HFF-Myc (cell line): ENCODE measurements at places on chromosomes 5 and 9.

GRCh38 chr5:80069918-80070318 is 34.8 kb downstream of the THBS4 start:
- DNase-seq: no peak

DNA sequence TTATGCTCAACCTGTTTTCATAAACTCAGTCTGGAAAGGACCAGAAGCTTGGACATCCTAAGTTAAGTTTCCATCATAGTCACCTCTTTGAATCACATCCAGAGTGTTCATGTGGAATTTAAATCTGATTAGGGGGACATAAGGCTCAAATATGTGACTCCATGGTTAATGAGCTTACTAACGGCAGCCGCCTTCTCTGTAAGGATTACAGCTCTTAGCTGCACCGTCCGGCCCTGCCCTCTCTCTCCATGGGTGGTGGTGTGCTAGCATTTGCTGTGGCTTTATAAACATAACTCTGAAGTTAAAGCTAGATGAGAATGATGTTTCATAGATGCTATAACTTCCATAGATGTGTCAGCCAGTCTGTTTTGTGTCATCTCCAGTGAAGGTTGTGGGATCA is 156.5 kb downstream of the TRIO start:
- DNase-seq: no peak

DNA sequence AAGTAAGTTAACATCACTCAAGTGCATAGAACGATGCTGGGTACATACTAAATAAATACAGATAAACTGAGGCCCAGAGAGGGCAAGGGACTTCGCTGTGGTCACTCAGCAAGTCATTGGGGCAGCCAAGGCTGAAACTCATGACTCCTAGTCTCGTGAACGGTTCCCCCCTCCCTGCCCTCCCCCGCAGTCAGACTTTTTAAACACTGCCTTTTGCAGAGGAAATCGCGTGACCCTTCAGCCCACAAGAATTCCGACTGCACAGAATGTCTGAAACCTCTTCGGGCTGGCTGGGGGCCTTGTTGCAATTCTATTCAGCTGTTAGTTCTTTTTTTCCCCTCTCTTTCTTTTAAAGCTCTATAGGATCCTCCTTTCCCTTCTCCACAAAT is 28.1 kb downstream of the NEK6 start:
- DNase-seq: peak; percentile 72

DNA sequence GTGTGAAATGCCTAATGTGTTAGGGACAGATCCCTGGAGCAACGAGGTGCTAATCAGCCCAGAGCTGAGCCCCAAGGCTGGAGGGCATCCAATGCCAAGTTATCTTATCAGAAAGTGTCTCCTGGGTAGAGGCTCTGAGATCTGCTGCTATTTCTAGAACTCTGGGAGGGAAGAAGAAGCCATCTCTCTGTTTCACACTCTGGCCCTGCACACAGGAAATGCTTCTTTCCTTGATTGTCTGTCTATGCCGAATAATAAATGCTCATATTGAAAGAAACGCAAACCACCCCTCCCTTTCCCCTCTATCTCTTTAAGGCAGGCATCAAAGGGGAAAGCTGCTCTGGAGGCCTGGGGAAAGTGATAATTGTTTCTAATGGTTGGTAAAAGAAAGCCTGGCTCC is 166.7 kb downstream of the PAPPA start:
- DNase-seq: no peak

- no peak for DNase-seq
Measured at GRCh38 chr9:4955836-4956235, 29.2 kb upstream of the JAK2 start.

GRCh38 chr9:385818-386398 is 171.2 kb downstream of the DOCK8 start:
- peak; percentile 25 for DNase-seq

- peak; percentile 81 for DNase-seq
Measured at GRCh38 chr9:21789541-21790037, 12.8 kb upstream of the MTAP start.

GRCh38 chr5:173323106-173323798 is 5.0 kb downstream of the STC2 start:
- DNase-seq: no peak

GRCh38 chr9:112884101-112884500 is 6.6 kb downstream of the SLC46A2 start:
- no peak for DNase-seq

GRCh38 chr5:56962286-56962685 is 10.4 kb upstream of the MIER3 start:
- DNase-seq: no peak

GRCh38 chr9:86077276-86077675 is 22.1 kb downstream of the GOLM1 start:
- DNase-seq: no peak

DNA sequence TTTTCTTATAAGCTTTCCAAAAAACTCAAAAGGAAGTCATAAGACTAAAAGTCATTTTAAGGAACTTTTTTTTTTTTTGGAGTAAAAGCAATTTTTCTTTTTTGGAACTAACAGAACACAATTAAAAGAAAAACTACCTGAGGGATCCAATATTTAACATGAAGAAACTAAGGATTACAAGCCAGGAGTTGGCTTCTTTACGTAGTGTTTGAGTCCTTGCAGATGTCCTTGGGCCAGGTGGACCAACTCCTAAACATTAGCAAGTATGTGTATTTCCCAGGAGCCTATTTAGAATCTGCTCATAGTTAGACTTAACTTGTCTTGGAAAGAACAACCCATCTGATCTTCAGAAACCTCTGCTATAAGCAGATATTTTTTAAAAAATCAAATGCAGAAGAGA is 154.1 kb upstream of the EFNA5 start:
- DNase-seq: no peak

DNA sequence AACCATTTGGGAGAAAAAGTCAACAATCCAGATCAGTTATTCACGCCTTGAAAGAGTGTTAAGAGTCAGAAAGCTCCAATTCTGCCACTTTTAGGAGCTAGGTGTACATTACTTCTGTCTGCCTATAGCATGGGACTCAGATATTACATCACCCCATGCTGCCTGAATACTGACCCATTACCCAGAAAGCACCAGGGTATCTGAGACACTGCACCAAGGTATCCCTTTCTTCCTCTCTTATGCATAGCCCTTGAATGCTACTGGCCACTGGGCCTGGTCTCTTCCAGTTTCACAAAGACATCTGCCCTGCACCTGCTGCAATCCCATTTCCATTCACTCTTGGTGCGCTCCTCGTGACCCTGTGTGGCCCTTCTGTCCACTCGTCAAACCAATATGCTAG is 2.6 kb downstream of the STRBP start:
- no peak for DNase-seq
